ENCODE measurements at places on chromosomes 11 and 22.

DNA sequence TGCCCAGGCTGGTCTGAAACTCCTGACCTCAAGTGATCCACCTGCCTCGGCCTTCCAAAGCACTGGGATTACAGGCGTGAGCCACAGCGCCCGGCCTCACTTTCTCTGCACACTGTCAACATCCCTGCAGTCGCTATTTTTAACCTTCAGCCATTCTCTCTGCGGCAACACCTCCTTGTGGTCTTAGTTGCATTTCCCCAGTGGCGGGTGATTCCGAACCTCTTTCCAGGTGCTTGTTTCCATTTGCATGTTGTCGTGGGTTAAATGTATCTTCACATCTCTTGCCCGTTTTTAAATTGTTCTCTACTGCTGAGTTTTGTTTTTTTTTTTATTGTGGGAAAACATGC, 2.2 kb upstream of the SCT start:
- DNase-seq, result no peak

DNA sequence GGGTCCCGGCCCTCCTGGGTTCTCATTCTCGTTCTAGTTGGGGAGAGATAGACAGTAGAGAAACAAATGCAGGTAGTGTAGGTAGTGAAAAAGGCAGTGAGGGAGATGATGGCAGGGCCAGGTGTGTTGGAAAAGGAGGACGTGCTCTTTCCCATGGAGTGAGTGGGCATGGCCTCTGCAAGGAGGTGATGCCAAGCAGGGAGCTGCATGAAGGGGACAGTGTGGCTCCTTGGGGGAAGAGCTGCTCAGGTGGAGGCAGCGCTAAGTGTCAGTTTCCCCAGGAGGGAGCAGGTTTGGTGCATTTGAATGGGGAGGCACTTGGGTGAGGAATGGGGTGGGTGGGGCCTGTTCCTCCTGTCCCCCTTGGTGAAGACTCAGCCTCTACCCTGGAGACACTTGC, 22.2 kb downstream of the MCM5 start:
- DNase-seq, result no peak

DNA sequence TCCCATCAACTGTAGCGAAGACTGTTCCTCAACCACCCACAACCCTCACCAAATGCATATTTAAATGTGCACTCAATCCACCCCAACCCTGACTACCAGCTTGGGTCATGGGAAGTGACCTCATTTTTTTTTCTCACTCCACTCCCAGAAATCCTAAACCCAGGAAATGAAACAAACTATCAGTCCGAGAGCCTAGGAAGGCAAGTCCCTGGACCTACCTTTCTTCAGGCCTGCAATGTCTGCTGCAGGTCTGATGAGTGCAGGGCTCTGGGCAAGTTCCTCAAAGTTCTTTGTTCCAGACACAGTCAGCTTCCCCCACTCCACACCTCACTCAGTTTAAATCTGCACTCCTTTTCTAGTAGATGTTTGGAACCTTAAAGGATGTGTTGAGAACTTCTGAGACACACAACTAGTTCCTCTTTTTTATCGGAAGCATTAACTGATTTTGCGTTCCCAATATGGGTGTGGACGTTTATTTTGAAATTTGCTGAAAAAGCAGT, at the start of gene MS4A4E:
TSS of gene MS4A4E (minus strand) at position 398 of the 500 bp plus-strand sequence. CDS start 13,082 bp downstream, outside the sequence.
- DNase-seq, result no peak

DNA sequence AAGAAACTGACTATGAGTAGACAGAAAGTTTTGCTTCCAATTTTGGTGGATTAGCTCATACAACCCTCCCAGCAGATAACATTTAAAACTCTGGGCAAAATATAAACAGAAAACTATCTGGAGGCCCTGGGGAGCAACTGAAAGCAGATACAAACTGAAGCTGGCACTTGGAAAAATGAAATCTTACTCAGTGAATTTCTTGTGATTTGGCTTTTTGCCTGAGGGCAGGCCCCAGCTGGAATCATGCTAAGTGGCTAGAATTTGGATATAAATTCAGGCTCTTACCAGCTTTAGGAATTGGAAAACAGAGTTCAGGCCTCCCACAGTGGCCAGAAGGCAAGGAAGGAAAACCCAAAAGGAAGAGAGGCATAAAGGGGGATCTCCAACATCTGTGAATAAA, 85.8 kb downstream of the EFCAB6 start:
- no peak for DNase-seq

- no peak for DNase-seq
Observed at GRCh38 chr11:61340979-61341378, 8.0 kb downstream of the TKFC start.

DNA sequence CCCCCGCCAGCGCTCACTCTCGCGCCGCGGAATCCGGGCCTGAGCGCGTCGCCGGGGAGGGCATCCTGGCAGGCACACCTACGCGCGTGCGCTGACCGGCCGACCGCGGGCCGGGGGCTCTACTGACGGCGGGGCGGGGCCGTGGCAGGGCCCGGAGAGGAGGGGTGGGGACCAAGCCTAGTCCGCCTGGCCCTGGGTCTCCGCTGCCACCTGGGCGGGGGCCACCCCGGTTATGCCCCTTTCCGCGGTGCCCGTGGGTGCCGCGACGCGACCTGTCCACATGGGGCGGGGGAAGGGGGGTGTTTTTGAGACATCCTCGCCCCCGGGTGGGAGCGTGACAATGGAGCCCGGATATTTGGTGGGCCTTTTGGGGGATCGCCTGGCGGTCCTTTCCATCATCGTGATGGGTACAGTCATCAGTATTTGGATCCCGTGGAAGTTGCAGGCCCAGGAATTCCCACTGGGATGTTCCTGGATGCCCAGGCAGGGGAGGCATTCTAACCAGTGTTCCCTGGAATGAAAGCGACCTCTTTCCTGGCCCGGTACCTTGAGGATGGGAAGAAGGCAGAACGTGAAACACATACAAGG, 2.2 kb downstream of the NCAM1 start:
- DNase-seq, result no peak

DNA sequence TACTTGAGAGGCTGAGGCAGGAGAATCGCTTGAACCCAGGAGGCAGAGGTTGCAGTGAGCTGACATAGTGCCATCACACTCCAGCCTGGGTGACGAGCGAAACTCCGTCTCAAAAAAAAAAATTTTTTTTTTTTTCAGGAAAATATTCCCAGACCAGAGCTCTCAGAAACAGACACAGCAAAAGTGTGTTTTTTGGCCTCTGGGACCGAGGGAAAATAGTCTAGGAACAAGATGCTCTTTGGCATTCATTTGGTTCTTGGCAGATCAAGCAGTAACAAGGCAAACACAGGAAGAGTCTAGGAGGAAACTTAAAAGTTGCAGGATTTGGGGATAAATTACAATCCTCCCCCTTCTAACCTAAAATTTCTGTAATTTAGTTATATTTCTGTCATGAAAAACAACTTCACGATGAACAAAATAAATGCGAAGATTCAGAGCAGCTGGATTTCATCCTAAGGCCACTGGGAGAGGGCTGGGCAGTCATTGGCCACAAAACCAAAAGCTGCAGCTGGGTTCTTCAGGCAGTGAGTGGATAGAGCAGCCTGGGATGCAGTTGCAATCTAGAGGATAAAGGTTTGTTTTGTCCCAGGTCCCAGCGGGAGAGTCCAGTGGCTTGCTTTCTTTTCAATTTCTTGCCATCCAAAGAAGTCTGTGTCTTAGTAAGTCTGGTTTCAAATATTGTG, 19.7 kb downstream of the ATG16L2 start:
- DNase-seq, result no peak

DNA sequence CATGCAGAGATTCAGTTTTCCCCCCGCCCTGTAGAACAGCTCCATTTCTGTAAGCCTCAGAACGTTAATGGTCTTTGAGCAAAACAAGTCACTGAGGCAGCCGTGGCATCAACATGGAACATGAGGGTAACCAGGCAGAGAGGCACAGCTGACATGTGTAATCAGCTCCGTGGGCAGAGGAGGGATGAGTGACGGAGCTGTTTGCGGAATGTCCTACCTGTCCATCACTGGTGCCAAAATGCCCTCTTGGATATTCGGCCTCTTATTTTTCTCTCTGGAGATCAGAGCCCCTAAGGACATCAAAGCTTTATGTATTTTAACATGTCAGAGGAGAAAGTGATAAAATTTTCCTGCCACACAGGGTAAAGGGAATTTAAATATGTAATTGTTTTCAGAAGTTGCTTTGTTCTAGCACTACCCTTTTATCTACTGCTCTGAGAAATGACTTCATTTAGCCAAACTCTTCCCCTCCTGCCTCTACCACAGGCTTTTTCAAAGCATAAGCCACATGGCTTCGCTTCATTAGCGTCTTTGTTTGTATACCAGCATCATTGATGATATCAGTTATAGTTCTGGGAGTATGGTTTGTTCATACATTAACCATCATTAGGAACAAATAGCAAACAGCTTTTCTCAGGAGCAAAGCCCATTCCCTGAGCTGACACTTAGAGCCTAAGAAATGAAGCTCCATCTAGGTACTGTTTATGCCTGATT, 32.9 kb downstream of the C11orf71 start:
- DNase-seq, result no peak

DNA sequence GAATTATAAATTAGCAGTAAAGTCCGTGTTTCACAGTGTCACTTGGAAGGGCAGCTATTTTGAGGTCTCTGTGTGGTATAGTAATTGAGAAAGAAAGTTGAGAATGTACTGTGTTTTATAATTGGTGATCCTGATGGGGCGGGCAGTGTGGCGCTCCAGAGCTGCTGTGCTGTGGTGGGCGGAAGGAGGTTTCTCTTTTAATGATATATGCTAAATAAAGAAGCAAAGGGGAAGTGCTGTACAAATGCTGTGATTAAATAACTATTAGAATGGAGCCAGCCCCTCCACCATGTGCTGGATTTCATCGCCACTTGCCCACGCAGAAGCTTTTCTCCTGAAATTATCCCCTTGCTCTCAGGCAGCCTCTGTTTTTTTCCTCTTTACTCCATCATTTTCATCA, 24.6 kb downstream of the ATXN10 start:
- DNase-seq, result no peak
